DMS153 (cell line): ENCODE measurements at places on chromosomes 12 and 14.

DNA sequence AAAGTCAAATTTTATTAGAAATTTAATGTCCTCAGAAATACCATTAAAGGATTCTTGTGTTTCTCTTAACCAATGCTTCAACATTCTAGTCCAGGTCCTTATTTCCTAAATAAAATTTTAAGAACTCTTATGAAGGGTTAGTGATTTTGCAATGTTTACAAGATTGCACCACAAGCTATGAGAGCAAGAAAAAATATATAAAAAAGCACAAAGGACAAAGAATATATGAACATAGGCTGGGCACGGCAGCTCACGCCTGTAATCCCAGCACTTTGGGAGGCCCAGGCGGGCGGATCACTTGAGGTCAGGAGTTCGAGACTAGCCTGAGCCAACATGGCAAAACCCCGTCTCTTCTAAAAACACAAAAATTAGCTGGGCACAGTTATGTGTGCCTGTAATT lies 7.7 kb downstream of the RACGAP1 start:
- no peak for DNase-seq

DNA sequence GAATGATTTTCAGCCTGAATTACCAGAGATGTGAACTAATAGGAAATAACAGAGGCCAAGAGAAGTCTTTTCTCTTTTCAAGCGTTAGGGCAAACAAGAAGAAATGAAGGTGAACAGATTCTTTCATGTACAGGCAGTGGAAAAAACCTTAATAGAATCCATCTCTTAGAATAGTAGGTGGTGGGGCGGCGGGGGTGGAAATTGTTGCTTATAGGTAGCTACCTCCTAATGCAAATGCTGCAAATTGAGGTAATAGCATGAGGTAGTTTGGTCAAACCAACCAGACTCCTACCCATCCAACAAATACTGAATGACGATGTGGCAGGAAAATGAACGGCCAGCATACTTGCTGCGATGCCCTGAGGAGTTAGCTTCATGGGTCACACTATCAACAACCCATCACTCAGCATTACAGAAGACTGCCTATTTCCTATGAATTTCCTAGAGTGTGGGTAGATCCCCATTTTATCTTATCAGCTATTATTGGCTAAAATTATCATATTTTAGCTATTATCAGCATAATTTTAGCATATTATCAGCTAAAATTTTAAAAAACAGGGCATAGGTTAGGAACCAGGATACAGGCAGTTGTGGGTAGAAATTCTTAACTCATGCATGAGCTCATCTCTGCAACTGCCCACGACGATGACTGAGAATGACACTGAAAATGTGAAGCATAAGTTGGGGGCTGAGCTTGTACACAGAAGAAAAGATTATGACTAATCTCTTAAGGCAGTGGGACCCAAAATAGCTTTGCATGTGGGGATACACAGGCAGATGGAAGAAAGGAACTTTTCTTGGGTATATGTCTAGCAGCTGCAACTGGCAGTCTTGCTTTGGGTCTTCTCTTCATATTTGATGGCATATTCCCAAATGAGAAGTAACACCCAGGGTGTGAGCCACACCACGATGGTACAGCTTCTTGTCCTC lies 68.7 kb downstream of the NIN start:
- no peak for DNase-seq

- no peak for DNase-seq
Measured at GRCh38 chr14:88746052-88746451, 46.7 kb downstream of the EML5 start.

DNA sequence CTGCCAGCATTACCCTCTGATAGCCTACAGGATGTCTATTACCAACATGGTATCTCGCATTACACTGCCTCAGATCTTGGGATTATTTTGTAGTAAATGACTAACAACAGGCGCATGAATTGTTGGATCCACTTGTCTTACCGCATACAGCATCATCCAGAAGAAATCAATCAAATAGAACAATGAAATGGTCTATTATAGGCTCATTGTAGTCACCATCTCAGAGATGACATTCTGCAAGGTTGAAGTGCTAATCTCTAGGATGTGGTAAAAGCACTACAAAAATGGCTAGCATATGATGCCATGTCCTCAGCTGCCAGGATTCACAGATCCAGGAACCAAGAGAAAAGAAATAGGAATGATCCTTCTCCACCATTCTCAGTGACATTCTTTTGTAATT lies 52.0 kb downstream of the WASHC3 start:
- no peak for DNase-seq

DNA sequence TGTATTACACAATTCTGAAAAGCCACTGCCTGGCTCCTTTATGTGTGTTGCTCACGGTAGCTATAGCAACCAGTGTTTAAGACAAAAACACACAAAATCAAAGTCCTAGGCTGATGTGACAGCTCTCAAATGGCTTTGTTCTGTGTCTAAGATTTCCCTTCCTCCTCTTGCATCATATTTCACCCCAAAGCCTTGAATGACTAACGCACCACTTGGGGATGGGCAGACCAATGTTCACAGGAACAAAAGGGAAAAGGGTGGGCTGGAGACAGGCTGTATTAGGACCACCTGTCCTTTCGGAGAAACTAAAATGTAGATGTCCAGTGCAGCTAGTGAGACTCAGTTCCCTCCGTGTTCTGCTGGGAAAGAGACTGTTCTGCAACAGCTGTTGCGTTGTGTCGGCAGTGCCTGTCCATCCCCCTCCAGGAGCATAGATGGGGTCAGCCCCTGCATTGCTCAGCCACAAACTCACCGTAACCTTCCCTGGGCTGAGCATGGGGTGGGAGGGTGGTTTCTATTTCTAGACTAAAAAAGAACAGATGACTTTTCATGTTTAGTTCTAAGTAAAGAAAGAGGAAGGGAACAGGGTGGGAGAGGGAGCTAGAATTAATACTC lies 26.8 kb upstream of the DAAM1 start:
- DNase-seq = no peak

GRCh38 chr14:64509036-64509435 lies 4.5 kb downstream of the ZBTB1 start:
- DNase-seq = no peak

DNA sequence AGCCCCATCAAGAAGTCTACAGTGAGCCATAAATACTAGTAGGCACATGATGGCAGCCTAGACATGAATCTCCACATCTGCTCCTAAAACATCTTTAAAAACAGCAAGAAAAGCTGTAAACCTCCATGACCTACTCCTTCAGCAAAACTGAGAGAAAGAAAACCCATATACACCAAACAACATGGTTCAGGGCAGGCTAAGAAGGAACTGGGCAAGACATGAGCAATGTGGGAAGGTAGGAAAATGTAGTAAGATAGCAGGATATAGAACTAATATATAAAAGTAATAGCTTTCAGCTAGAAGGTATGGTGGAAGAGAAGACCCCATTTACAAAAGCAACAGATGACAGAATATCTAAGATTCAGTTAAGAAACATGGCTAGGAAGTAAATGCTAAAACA lies 88.8 kb downstream of the RPS6KA5 start:
- DNase-seq = no peak

- DNase-seq = no peak
Measured at GRCh38 chr14:44388306-44388705, 118.8 kb downstream of the FSCB start.

DNA sequence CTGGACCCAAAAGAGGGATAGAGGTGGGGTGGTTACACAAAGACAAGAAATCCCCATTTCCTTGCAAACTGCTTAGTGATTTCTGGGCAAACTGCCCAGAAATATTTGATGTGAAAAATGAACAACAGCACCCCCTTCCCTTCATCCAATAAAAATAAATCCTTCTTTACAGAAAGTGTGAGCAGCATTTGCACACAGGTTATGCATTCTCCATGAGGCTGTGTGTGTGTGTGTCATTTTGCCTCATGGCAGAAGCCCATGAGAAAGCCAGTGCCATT lies 17.2 kb upstream of the NRXN3 start:
- no peak for DNase-seq

- no peak for DNase-seq
Measured at GRCh38 chr12:111359231-111359913, 9.5 kb downstream of the PHETA1 start.

DNA sequence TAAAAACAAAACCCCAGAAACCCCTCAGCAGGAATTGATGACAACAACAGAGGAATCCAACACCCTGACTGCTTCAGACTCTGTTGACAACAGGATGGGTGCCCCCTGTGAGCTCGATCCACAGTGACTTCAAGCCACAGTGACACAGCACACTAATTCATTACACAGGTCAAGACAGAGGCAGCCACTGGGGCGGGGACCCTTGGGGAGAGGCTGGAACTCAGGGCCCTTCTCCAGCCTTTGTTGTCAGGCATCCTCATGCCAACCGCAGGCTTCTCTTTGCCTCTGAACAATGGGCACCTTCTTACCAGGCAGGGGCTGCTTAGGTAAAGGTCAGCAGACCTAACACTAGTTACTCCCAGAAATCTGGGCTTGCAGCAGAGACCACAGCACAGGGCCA lies 37.6 kb downstream of the ACADS start:
- no peak for DNase-seq
